ENCODE measurements at places on chromosomes 2 and 18.
A peak's percentile ranks its signal among the peaks of the same experiment; 100 is the strongest.

DNA sequence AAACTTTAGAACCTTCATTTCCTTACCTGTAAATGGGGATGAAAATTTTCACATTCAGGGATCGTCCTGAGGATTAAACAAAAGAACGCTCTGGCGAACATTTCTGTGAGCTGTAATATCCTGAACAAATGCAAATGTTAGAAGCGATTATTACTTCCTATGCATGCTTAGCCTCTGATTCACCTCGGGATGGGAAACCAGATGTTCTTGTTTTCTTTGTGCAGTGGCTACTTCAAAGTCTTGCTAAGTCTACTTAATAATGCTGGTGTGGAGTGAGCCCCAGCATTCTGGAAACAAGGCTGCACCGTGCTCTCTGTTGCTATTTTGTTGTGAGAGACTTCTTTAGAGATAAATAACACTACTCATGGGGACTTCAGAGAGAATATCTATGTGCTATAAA is 119.1 kb upstream of the PELI1 start:
- DNase-seq, result peak; percentile 84

GRCh38 chr2:152523091-152523490 is 188.1 kb downstream of the FMNL2 start:
- DNase-seq, result peak; percentile 70

DNA sequence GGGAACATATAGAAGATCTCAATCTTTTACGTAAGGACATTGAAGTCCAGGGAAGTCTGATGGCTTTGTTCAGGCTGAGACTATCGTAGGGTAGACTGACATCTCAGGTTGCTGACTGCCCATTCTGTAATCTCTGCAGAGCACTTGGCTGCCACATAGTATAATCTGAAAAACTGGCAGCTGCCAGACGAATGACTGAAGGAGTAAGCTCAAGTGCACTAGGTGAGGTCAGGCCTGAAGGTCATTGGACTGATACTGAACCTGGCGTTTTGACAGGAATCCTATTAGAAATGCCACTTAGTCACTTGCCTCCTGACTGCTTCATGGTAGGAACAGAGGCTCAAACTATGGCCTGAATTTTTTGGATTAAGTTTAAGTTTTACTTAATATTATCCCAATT is 23.5 kb downstream of the GPD2 start:
- no peak for DNase-seq

DNA sequence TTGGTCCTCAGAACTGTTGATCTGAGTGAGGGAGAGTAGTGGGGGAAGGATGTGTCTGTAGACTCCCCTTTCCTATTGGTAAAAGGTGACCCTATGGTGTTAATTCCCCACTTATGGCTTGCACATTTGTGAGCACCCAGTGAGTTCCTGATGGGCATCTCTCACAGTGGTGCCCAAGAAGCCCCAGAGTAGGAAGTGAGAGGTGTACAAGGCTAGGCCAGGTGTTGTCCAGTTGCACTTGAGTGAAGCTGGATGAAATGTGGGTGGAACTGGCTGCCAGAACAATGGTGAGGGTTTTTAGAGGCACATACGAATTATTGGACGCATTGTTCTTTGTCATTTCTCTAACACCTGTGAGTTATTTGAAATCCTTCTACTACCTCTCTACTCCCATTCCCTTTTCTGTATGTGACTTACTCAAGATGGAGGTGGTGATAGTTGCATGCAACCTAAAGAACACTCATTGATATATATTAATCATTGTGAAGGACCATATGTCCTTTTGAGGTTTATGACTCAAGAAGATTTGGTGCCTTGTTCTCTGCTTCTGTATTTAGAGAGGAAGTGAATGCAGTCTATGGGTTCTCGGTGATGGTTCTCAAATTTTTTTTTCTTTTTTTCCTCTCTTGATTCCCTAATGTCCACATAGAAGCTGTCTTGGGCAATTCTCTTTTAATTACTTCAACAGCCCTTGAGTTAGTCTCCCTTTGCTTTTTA is 162.7 kb downstream of the FSHR start:
- DNase-seq, result no peak

- no peak for DNase-seq
Observed at GRCh38 chr2:222430071-222430470, 5.7 kb downstream of the SGPP2 start.

DNA sequence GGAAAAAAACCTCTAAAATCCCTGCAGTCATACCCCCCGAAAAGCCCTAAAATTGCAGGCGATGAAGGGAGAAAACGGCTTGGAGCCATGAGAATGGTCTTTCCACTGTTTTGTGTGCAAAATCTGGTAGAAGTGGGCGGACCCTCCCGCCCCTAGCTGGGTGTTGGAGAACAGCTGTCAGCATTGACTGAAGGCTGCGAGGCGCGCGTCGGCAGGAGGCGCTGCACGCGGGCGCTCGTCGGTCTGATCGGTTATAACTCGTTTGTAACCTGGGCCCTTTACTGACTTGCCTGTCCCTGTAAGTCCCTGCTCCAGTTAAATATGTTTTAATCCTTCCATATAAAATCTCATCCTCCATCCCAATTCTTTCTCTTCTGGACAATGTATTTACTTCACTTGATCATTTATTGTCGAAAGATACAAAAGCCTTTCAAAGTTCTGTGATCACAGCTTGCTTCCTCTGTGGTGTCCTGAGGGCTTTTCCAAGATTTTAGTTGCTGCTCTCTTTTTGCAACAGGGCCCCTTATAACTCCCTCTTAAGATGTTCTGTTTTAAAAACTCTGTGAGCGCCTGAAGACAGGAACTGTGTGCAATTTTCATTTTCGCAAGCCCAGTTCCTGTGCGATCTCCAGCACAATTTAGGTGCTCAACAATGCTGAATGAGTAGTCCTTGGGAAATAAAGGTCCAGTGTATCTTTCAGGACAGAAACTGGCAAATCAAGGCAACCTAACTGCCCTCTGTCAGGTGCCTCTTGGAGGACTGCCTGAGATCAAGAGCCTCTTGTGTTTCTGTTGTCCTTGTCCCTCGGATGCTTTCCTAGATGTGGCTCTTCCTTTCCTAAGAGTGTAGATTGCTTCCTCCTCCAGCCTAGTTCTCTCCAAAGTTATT is 918 bp upstream of the HNRNPLL start:
- peak; percentile 76 for DNase-seq

- DNase-seq, result no peak
Observed at GRCh38 chr2:132495881-132496280, 79.3 kb downstream of the GPR39 start.

DNA sequence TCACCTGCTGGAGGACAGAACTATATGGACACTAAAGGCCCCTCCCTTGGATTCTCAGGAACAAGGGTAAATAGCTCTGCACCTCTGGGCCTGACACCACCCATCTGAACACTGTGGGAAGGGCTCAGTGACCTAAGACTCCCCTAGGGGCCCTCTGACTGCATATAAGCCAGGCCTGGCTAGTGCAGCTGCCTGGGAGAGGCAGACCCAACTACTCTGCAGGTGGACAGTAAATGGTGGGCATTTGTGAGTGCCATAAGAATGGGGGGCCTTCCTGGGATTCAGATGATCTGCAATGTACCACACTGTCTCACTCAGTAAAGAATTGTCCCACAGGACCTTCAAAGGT is 11.2 kb upstream of the WIPF1 start:
- DNase-seq, result no peak

GRCh38 chr2:20609995-20610357 is 40.9 kb downstream of the HS1BP3 start:
- DNase-seq, result no peak

- peak; percentile 54 for DNase-seq
Observed at GRCh38 chr2:109582928-109583895, 30.6 kb downstream of the SEPTIN10 start.

GRCh38 chr2:181678861-181679543 is 1.3 kb downstream of the NEUROD1 start:
- no peak for DNase-seq

DNA sequence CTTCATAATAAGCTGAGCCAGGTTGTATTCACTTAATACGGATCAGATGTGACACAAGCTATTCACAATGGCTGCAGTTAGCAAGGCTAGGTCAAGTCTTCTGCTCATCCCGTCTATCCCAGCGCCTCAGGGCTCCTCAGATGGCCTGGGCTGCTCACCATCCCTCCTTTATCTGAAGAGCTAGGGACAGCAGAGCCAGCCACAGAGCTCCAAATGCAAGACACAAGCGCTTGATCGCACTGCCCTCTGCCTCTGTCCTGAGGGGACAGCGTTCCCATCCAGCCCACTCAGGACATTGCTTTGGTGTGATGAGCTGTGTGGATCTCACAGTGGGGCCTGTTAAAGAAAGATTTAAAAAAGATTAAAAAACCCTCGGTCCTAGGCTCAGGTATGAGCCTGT is 254.4 kb upstream of the HS6ST1 start:
- DNase-seq, result no peak

GRCh38 chr2:69993048-69993565 is 31.7 kb upstream of the ASPRV1 start:
- no peak for DNase-seq

- peak; percentile 26 for DNase-seq
Observed at GRCh38 chr2:219002395-219003266, 9.4 kb upstream of the CRYBA2 start.

DNA sequence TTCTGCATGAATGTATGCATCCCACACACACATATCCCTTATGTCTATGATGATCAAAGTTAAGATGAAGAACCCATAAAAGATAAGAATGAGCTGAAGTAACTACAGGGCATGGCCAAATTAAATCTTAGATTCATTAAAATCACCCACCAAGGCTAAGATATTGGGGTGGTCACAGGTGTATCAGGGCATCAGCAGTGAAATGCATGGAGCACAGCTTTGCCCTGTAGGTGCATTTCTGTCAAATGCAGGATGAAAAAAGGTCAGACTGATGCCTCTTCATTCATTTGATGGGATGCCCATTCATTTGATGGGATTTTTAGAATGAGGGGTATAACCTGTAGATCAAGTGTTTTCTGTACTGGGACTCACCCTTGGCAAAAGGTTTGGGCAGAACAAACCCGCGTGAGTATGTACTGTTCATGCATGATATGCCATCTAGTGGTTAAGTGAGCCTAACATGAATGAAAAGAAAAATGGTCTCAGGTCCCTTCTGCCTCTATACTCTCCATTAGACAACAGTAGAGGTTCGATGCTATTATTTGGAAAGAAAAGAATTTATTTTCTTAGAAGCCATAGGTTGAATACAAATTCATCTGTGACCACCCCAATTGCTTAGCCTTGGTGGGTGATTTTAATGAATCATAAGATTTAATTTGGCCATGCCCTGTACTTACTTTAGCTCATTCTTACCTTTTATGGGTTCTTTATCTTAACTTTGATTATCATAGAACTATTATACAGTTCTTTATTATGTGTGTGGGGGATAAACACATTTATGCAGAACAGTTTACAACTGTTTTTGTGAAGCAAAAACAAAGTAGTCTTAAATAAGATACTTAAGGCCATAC is 43.2 kb upstream of the NOSTRIN start:
- DNase-seq, result peak; percentile 48

DNA sequence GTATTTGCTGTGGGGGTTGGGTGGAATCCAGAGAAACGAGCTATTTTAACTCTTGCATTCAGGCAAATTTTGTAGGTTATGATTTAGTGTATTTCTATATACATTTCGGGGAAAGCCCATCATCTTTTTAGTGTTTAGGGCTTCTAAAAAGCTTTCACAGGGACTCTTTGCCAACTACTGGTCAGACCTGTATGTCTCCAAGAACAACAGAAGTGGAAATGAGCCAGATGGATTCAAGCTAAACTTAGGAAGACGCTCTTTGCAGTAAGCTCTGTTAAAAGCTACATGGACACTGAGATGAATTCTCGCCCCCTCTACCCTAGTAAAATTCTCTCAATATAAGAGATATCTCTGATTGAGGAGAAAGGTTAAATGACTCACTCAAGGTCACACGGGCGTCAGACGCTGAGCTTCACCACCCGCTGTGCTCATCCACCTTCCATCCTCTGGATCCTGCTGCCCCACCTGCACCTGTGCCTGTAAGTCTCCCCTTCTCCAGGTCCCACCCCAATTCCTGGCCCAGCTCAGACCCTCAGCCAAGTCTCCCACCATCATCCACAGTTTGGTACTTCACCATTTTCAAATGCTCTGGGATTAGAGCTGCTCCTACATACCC is 85.6 kb downstream of the MARCHF4 start:
- peak; percentile 34 for DNase-seq

GRCh38 chr2:209556354-209556961 is 132.6 kb downstream of the MAP2 start:
- peak; percentile 41 for DNase-seq

- no peak for DNase-seq
Observed at GRCh38 chr18:67846422-67847098, 330.0 kb upstream of the DSEL start.

All from EL (cell line).